ENCODE measurements at places on chromosomes 1 and 21.

GRCh38 chr1:149945206-149945605, 8.5 kb upstream of the MTMR11 start:
- no peak for DNase-seq

DNA sequence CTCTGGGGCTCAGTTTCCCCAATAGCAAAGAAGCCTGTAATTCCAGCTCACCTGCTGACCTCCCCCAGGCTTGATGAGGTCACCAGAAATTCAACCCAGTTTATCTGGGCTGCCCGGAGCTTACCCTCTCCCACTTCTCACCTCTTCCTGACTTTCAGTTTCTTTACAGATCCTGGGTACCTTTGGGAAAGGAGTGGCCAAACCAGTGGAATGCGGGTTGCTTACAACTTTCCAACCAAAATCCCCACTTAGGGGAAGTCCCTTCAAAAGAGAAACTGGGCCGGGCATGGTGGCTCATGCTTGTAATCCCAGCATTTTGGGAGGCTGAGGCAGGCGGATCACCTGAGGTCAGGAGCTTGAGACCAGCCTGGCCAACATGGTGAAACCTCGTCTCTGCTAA, 5.9 kb upstream of the MARCKSL1 start:
- no peak for DNase-seq

DNA sequence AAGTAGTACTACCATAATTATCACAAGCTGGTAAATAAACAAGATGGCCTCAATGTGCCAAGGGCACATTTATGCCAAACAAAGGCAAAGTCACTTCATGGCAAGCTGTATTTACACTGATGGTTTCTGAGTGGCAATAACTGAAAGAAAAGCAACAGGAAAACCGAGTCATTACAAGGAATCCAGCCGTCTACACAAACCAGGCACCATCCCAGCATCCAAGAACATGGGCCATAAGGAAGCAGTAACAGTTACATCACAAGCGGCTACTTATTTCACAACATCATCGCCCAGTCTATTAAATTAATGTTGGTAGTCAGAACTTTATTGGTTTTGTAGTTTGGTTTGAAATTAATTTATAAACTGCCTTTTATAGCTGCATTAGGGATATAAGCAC, 214.2 kb downstream of the RERE start:
- DNase-seq: no peak

GRCh38 chr1:33234131-33234530, 22.2 kb upstream of the ZNF362 start:
- DNase-seq: no peak

DNA sequence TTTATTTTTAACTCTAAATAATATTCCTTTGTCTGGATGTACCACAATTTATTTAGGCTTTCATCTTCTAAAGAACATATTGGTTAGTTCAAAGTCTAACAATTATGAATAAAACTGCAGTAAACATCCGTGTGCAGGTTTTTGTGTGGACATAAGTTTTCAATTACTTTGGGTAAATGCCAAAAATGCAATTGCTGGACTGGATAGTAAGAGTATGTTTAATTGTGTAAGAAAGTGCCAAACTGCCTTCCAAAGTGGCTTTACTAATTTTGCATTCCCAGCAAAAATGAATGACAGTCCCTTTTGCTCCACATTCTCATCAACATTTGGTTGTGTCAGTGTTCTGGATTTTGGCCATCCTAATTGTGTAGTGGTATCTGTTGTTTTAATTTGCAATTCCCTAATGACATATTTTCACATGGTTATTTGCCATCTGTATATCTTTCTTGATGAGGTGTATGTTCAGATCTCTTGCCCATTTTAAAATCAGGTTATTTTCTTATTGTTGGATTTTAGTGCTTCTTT, 113.8 kb downstream of the DPYD start:
- no peak for DNase-seq

- DNase-seq: no peak
These were observed 75.9 kb upstream of the ETS2 start for GRCh38 chr21:38729754-38730379.

- no peak for DNase-seq
These were observed 34.2 kb upstream of the GJA5 start for GRCh38 chr1:147794570-147794969.

DNA sequence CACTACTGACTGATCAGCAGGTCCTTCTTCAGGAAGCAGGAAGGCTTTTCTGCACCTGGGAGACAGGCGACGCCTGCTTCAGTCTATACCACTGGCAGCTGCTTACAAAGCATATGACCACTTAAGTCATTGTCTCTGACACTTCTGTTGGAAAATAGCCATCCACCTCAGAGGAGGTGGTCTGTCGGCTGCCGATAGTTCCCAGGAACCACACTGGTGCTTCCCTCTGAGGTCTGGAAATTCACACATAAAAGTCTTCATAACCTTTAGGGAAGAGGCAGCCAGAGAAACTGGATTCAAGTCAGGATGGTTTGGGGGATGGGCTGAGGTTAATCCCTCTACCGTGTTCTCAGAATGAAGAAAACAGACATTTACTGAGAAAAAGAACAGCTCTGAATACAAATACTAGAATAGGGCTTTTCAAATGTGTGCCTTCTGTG, 15.6 kb upstream of the SRP9 start:
- DNase-seq: no peak

DNA sequence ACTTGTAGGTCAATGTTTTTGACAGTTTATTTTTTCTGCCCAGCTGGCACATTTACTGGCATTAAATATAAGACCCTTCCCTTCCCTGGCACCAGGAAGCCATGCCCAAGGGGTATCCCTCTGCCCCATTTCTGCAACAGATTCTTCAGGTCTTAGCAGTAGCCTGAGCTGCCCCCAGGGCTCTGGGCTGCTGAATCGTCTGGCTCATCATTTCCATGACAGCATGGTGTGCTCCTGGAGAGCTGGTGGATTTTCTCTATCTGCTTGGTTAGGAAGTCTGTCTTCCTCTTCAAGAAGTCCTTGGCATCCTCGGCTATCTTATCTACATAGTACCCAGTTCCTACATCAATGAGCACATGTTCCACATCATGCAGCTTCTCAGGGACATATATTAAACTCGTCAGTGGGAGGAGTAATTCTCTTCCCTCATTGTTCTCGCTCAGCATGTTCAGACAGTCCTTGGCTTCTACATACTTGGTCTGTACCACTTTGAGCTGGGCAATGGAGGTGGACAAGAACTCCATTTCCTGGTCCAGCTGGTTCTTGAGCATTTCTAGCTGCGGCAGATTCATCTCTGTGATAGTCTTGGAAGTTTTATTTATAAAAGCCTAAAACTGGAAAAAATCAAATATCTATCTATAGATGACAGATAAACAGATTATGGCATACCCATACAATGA, 23.5 kb downstream of the MIA3 start:
- DNase-seq: no peak

DNA sequence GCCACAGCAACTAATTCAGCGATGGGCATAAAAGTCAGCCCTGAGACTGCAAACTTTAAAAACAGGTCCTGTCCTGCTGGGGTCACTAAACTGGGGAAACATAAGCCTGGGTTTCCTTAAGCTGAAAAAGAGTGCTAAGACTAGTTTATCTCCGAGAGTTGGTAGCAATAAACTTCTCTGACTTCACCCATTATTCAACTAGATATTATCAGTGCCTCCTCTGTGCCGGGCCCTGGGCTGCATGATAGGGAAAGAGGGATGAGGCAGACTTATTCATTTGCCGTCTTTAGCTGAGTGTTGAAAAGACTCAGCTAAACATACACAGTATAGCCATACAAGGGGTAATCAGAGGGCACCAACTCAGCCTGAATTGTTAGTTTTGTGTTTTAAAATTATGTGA, 33.0 kb downstream of the AK2 start:
- no peak for DNase-seq

GRCh38 chr1:110151175-110151669, 928 bp downstream of the SLC6A17 start:
- DNase-seq: no peak

GRCh38 chr1:9070486-9070885, 1.1 kb upstream of the SLC2A5 start:
- no peak for DNase-seq

GRCh38 chr1:80384083-80384830, 1377.7 kb upstream of the ADGRL4 start:
- DNase-seq: no peak

GRCh38 chr1:23168445-23169194, at the start of gene LUZP1:
LUZP1 (minus strand) TSS chr1:23168856.
- DNase-seq: peak; percentile 75

- no peak for DNase-seq
These were observed 82.5 kb upstream of the CAMK1G start for GRCh38 chr1:209500993-209501392.

DNA sequence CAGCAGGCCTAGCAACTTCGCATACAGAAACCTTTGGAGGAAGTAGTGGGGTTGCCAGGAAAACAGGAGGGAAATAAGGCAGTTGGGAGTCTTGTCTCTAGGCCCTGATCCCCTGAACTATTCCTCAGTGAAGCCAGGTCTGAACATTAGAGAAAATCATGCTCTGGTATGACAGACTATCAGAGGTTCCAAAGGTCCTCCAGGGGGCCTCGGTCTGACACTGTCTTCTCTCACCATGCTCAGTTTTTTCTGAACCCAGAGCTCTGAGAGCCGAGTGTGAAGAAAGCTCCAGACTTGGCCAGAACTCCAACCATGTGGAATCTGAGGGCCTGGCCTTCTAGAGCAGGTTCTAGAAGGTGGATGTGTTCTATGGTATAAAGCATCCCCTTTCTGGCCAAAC, 4.0 kb downstream of the TOMM40L start:
- DNase-seq: no peak

- DNase-seq: no peak
These were observed 53.1 kb upstream of the LBR start for GRCh38 chr1:225480825-225481434.

DNA sequence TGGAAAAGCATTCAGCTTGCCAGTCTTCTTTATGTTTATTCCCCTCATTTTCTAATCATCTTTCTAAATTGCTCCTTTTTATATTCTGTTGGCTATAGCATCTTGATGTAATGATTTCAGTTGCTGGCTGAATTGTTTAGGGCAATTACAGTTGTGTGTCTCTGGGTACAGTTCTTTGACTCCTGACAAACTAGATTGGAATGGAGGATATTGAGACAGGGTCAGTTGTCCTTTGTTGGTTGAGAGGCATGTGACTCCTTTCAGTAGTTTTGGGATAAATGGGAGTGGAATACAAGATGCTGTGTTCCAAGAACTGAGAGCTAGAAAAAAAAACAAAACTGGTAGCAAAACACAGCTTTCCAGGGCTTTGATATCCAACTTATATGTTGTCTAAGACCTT, 1.5 kb downstream of the CENPF start:
- DNase-seq: no peak

Data from T-helper 17 cell (primary cell).